Left cardiac atrium (tissue), 4 donors: ENCODE measurements at places on chromosomes 4 and X. TPM values are rescaled to one million over a fixed set of nuclear protein-coding genes. Genes with fewer than 3 reads are reported as not detected.

DNA sequence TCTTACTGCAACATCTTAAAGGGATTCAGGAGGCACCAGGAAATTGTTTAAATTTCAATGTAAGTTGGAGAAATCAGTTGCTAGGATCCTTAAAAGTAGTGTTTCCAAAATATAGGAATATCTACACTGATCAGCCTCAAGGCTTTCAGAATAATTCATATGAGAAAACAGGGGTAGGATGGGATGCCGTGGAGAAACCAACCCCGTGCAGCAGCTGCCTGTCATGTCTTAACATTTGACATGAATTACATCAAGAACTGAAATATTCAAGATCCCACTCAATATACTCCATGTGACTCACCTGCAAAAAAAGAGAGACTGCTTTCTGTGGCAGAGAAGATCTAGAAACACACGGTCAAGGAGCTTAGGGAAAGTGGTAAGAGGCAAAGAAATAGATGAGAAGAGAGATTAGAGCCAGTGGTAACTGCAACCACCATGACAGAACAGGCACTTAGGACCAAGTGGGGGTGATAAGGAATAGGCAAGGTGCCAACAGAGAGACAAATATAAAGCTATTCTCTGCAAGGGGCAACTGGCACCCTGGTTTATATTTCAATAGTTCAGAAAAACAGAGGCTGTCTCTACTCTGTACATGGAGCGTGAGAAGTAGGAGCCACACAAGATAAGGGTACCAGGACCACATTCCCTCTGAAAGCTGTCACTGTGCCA lies 64.0 kb downstream of the SLC39A8 start:
- DNase-seq: no peak

GRCh38 chrX:108090491-108091263 lies 665 bp downstream of the PSMD10 start:
- no peak for DNase-seq

- DNase-seq: no peak
Observed at GRCh38 chr4:98502031-98502430, 156.4 kb downstream of the TSPAN5 start.

DNA sequence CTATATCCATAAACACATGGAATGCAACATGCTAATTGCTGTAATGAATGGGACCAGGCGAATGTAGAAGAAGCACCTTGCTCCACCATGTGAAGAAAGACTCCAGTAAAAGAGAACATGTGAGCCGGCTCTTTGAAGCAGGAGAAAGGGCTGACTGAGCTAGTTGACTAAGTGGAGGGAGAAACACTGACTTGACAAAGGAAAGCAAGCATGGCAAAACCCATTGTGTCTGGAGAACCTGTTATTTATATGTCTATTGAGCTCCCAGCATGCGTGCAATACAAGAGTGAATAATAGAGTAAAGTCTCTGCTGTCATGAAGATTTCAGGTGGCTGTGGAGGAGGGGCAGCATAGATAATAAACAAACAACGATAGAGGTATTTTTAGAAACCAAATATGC lies 559.9 kb downstream of the RAB28 start:
- DNase-seq: no peak

DNA sequence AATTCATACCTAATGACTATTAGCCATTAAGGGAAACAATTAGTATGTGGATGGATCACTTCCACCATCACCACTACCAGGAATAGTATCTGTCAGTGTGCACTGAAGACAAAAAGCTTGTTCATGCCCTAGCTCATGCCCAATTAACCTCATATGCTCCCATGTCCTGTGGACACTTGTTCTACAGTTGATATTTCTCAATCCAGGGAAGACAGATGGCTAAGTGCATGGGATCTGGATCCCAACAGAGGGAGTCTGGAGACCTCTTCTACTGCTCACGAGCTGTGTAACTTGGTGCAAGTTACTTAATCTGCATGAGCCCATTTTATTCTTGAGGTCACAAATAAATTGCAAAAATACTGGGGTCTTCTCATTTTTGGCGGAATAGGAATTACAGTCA lies 23.7 kb downstream of the AMOT start:
- DNase-seq: no peak

DNA sequence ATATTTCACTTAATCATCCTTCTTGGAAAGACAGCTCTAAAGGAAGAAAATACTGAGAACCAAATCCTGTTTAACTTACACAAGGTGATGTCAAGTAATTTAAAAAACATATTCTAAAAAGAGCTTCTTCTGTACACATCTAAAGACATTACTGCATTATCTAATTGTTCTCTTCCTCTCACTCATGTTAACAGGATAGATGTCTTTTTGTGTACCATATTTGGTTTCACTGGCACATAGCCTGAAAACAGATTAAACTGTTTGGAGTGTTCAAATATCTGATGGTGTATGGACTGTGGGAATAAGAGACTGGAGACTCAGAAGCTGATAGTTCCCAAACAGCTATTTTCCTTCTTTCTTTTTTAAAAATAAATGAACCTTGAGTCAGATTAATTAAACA lies 213.3 kb upstream of the MAB21L2 start:
- DNase-seq: no peak

- no peak for DNase-seq
Observed at GRCh38 chr4:185323606-185324005, 72.1 kb downstream of the LRP2BP start.

DNA sequence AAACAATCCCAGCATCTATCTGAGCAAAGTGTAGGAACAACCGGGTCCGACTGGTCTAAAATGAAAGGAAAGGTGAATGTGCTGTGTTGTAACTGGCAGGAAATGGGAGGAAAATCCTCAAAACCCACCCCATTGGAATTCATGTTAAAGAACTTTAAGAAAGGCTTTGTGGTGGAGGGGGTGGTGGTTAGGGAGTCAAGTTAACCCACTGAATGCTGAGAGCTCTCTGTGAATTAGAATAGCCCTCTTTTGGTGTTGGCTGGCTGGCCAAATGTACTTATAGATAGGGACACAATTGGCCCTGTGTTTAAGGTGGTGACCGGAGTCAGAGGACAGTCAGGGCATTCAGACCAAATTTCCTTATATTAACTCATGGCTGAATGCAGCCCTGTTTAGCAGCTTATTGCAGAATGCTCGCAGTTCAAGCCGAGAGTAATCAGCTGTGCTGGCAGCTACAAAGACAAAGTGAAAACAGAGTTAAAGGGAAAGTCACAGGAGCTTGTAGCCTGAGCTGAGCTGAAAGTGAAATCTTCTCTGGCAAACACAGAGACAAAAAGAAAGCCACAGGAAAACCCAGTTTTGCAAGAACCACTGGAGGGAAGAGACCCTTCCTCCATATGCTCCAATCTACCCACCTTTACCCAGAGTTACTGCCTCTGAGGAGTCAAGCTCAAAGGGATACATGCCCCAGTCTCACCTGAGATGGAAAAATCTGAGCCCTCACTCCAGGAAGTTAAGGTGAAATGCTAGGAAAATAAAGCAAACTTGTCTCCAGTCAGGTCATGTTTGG lies 38.5 kb upstream of the UGT2B7 start:
- DNase-seq: no peak

DNA sequence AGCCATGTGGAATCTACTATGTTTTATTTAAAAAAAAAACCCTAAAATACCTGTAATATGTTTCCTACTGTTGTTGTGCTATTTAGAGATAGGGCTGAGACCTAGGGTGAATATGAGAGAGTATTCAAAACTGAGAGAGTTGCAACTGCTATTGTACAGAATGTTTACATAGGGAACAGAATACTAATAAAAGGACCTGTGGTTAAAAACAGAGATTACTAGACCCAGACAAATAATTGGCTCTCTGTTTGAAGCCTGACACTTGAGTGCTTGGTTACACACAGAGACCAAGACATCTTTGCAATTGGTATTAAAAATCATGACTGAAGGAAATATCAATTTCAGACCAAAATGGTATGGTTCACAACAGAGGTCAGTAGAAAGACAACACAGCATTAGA lies 278.9 kb upstream of the GIMD1 start:
- no peak for DNase-seq

DNA sequence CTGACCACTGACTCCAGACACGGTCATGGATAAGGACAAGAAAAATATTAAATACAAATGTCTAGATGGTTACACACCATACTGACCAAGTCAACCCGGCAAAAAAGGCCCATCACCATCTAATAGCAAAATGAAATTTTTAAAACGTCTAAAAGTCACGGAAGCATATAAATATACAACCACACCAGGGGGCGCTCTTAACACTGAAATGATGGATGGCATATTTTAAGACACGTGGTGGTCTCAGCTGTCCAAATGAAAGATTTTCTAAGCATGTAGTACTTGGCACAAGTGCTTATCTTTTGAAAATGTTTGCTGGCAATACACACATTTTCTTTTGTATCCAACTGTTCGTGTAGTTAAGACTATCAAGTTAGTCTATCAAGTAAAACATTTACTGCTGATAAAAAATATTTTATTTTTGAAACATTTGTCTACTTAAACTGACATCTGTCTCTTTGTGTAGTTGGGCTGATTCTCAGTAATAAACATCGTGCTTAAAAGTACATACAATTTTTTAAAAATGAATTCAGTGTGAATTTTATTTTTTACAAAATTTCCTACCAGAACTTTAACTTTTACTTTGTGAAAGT lies 64.6 kb downstream of the COX7B2 start:
- DNase-seq: peak; percentile 30

- no peak for DNase-seq
Observed at GRCh38 chr4:150336676-150337412, 245.1 kb upstream of the MAB21L2 start.

- DNase-seq: no peak
Observed at GRCh38 chr4:120071192-120071795, 4.6 kb upstream of the MAD2L1 start.

DNA sequence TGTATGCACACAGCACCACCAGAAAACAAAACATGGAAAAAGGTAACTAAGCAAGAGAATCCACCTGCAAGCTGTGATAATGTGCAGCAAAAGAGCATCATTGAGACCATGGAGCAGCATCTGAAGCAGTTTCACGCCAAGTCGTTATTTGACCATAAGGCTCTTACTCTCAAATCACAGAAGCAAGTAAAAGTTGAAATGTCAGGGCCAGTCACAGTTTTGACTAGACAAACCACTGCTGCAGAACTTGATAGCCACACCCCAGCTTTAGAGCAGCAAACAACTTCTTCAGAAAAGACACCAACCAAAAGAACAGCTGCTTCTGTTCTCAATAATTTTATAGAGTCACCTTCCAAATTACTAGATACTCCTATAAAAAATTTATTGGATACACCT lies 90.2 kb downstream of the TET2 start:
- no peak for DNase-seq

DNA sequence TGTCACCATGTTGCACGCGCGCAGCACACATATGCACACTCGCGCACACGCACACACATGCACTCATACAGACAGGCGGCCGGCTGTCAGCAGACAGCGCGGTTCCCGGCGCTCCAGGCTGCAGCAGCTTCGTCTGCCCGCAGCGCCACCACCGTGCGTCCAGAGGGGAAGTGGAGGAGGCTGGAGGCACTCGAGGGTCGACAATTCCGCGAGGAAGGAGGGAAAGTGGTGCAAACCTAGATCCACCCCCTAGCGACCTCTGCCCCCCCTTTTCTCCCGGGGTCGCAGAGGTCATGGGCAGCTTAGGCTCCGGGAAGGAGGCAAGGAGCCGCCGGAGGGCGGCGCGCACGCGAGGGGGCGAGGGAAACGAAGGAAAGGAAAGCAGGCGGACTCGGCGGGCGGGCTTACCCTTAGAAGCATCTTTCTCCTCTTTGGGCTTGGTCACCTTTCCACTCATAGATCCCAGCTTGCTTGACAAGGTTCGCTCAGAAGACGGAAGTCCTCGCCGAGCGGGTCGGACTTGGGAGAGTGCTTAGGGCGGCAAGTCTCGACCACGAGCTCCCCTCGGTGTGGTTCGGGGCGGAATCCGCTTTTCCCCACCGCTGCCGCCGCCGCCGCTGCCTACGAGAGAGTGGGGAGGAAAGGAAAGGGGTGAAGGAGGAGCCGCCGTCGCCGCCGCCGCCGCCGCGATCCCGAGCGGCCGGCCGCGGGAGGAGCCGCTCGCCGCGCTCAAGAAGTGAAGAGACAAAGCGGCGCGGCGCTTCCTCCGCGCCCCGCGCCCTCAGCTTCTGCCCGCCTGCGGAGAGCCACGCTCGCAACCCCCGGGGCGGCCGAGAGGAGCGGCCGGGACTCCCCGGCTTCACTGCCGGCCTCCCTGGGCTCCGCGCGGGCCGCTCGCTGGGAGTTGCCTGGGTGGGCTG lies 326.6 kb upstream of the F9 start:
- peak; percentile 19 for DNase-seq

DNA sequence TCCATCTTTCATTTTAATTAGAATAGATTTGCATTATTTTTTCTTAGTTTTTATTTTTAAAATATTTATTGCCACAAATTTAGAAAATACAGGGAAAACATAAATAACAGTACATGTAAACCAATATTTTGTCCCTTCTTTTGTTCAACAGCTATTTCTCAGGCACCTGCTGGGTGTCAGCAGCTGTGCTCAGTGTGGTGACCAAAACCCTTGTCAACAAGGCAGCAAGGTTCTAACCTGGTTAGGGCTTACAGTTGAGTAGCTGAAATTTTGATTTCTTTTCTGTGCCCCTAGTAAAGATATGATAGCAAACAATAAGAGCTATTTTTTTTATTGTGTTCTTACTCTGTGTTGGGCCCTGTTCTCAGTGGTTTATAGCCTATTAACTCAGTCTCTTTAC lies 128.1 kb downstream of the PTTG2 start:
- no peak for DNase-seq

The TCP11X2 gene
- total RNA-seq: not detected

The GBA3 gene
- not detected for total RNA-seq

The TCEAL7 gene
- total RNA-seq: 6.4 TPM

The PGAM4 gene
- not detected for total RNA-seq

The BMX gene
- total RNA-seq: 1.6 TPM

The RAB39B gene
- total RNA-seq: 0.24 TPM

The RIPPLY1 gene
- not detected for total RNA-seq

The CENPVL3 gene
- not detected for total RNA-seq

The GAGE1 gene
- total RNA-seq: not detected
